ENCODE measurements at places on chromosomes 13 and 19. TPM values are rescaled to one million over a fixed set of nuclear protein-coding genes. Genes with fewer than 3 reads are reported as not detected.

DNA sequence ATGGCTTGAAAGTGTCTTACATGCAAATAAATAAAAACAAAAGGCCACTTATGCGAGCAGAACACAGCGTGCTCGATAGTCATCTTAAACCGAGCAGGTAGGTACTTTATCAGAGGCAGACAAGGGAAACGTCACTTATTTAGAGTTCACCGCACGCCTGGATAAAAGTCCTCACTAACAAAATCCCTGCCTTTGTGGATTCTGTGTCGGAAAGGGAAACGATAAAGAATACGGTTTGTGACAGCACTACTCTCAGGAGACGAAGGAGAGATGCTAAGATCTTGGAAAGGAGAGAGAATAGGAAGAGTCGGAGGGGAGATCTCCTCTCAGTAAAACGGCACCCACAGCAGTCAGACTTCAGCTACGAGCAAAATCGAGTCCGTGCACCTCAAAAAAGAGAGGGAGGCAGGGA, 581 bp downstream of the RCBTB1 start:
- no peak for DNase-seq

- no peak for DNase-seq
These were observed 1077.3 kb upstream of the MIR17HG start for GRCh38 chr13:90270226-90270625.

LAIR1 gene
- total RNA-seq: 1.9 TPM

DNA sequence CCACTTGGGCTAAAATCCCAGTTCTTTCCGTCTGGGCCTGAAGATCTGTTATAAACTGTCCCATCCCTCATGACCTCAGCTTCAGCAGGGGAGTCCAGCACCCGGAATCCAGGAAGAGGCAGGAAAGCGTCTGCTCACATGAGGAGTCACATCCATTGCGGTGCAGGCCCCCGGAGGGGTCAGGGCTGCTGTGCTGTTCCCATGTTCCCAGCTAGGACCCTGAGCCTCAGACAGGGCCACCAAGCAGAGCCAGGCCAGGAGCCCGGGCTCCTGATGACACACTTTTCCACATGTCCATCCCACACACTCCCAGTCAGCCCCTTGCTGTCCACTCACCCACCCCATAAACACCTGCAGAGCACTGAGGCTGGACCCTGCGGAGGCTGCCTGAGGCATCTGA, 45.3 kb upstream of the VSTM2B start:
- no peak for DNase-seq

GRCh38 chr13:29737061-29737460, 113.4 kb downstream of the UBL3 start:
- no peak for DNase-seq

GRCh38 chr19:30547246-30547645, 175.1 kb downstream of the ZNF536 start:
- no peak for DNase-seq

TYROBP gene
- 14.8 TPM for total RNA-seq

LSM14A gene
- total RNA-seq: 156 TPM

DNA sequence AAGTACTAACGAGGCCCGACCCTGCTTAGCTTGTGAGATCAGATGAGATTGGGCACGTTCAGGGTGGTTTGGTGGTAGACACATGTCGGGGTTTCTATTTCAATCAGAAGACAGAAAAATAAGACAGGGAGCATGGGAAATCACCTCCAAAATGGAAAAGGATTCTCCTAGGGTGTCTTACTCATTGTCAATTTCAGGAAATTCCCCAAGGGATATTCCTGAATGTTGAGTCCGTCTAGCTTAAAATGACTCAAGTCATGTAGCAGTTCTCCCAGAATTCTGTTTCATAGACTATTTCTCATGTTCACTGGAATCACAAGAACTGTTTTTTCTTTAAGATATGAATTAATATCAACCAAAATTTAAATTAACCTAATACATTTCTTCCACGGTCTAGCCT, 380.1 kb downstream of the EFNB2 start:
- no peak for DNase-seq

- no peak for DNase-seq
These were observed 1.1 kb downstream of the ISYNA1 start for GRCh38 chr19:18436671-18437490.

GRCh38 chr19:17725422-17726078, 6.3 kb downstream of the MAP1S start:
- no peak for DNase-seq

CGB3 gene
- not detected for total RNA-seq

- no peak for DNase-seq
These were observed 1658.6 kb upstream of the MIR17HG start for GRCh38 chr13:89688918-89689317.

GRCh38 chr19:47247308-47247990, 8.9 kb upstream of the CCDC9 start:
- peak; percentile 93 for DNase-seq

CYP2A7 gene
- not detected for total RNA-seq

GRCh38 chr13:26698392-26699196, 62.0 kb downstream of the GPR12 start:
- DNase-seq: peak; percentile 91

- no peak for DNase-seq
These were observed 104.3 kb downstream of the CCNA1 start for GRCh38 chr13:36536546-36536945.

- no peak for DNase-seq
These were observed 31.6 kb downstream of the SYT3 start for GRCh38 chr19:50607874-50608785.

DNA sequence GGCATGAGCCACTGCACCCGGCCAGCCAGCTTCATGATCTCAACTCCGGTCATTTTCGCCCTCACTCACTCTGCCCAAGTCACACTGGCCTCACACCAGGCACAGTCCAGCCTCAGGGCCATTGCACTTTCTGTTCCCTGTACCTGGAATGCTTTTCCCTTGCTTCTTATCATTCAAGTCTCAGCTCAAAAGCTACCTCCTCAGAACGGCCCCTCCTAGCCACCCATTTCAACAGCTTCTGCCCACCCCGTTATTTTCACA, 2.5 kb upstream of the TLE2 start:
- no peak for DNase-seq

GRCh38 chr19:6358003-6358402, 3.3 kb upstream of the CLPP start:
- no peak for DNase-seq

GRCh38 chr13:19606152-19606551, 27.3 kb upstream of the MPHOSPH8 start:
- no peak for DNase-seq
